ENCODE measurements at places on chromosomes 16 and 17. TPM values are rescaled to one million over a fixed set of nuclear protein-coding genes. Genes with fewer than 3 reads are reported as not detected.

KRTAP4-5 gene
- not detected for total RNA-seq

LDHD gene
- 0.76 TPM for total RNA-seq

ZSCAN10 gene
- 0.85 TPM for total RNA-seq

SCGB1C2 gene
- not detected for total RNA-seq

CHMP6 gene
- total RNA-seq, result 31.5 TPM

KRT25 gene
- total RNA-seq, result not detected

CNGB1 gene
- not detected for total RNA-seq

TAF1C gene
- total RNA-seq, result 133 TPM

DNA sequence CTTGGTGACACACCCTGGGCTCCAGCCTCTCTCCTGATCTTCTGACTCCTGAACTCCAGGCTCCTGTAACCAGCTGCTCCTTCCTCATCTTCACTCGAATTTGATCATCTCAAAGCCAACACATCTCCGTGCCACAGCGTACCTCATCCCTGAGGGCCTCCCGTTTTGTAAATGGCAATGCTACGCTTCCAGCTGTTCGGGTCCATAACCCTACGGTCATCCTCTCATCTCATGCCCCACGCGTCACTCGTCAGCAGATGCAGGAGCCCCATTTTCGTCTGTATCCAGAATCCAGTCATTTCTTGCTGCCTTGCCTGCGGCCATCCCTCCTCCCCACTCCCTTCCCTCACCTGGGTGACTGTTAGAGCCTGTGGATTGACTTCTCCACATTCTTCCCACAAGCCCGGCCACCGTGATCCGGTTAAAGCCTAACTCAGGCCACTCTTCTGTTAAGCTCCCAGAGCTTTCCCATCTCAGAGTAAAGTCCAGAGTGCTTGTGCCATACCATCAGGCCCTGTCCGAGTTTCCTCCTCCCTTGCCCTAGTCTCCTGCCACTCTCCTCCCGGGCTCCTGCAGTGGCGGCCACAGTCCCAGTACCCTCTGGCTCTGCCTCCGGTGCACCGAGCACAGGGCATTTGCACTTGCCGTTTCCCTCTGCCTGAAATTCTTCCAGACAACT is 20.3 kb upstream of the AKTIP start:
- peak; percentile 67 for DNase-seq

- peak; percentile 94 for DNase-seq
These were observed 45.5 kb downstream of the CYTH1 start for GRCh38 chr17:78736526-78737079.

DNA sequence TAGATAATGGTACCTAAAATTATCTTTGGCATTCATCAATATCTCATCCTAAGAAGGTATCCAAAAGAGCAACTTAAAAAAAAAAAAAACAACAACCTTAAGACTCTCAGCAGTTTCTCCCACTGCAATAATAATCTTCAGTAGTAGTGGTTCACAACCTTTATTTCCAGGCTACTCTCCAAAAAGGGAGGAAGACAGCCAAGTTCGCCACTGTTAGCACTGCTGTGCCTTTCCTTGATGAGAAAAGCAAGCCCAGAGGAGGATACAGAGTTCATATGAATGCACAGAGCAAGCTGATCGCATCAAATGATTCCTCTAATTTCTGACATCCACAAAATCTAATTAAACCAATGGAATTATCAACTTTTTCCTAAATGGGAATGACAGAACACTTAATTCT is 199.4 kb downstream of the AATF start:
- DNase-seq, result no peak

GRCh38 chr17:79986411-79987186 is 49.1 kb downstream of the TBC1D16 start:
- peak; percentile 85 for DNase-seq

DNA sequence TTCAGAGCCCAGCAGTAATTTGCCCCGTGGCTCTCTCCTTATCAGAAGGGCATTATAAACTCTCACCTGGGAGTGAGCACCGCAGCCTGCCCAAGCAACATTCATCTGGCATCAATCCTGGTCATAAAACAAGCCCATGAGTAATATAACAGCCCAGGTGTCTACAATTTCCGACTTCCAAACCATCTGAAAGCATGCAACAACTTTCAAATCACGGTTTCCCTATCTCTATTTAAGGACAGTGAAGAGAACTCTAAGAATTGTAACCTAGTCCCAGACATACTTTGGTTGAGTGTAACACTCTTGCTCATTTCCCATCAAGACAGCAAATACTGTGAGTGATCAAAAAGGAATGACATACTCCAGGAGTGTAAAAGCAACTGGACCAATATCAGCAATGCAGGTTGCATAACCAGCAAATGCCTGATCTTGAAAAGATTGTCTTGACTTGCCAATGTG is 487.4 kb upstream of the SOX9 start:
- no peak for DNase-seq

DNA sequence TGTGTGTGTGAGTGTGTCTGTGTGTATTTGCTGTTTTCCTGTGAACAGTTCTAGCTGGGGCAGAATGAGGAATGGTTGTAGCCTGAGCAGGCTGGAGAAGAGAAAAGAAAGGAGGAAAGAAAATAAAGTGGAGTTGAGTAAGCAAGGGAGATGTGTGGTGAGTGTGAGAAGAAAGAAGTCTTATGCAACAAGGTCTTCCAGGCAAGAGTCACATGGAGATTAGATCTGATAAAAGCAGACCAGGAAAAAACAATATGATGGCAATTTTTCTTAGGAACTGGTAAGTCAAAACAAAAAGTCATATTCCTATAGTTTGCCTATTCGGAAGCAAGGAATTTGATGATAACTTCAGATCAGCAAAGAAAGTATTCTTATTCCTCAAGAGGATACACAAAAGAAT is 125.0 kb downstream of the HS3ST3A1 start:
- no peak for DNase-seq

- no peak for DNase-seq
These were observed 10.7 kb downstream of the UTP4 start for GRCh38 chr16:69143116-69143515.

DNA sequence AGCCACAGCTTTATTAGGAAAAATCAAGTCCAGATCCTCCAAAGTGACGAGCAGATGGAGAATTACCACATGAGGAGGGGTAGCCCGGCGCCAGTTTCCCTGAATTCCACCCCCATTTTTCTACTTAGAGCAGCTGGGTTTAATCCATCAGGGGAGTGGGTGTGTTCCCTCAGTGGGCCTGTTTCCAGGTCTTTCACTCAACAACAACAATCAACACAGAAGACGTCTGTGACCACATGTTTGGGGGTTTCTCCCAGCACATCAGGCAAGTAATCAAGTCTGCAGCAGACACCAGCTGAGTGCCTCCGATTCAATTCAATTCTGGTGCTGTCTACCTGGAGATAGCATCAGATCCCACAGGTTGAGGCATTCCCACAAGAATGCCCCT is 6.8 kb downstream of the SLC6A2 start:
- no peak for DNase-seq

- no peak for DNase-seq
These were observed 145.8 kb downstream of the SPACA3 start for GRCh38 chr17:33137426-33137825.

DNA sequence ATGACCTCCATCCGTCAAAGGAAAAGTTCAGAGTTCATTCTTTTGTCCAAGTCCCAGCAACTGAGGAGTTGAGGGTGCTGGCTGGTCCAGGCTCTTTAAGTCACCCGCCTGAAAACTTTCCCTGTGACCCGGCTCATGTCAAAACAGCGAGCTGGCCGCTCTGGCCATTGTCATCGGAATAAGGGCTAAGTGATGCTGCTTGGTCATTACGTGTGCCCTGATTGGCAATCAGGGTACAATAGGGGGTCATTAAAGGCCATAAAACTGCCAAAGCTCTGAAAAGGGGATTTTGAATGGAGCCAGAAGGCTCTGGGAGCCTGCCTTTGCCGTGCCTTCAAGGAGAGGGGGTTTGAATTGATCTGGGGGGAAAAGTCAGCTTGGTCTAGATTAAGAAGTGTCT is 88.5 kb upstream of the IRX3 start:
- DNase-seq, result no peak

- DNase-seq, result no peak
These were observed 185.3 kb downstream of the ZNF423 start for GRCh38 chr16:49670627-49671026.

DNA sequence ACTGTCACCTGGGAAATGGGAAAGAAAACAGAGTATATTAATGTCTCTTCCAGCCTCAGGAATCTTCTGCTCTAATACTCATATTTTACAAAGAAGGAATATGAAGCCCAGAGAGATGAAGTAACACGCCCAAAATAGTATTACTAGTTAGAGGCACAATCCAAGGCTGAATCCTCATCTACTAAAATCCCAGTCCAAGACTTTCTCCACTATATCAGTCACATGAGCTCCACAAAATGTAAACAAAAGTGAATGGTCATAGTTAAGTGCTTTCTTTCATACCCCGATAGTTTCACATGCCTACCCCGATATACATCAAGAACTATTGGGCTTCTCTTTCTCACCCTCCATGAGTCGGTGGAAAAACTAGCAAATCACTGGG is 965 bp downstream of the INTS2 start:
- DNase-seq, result no peak

- DNase-seq, result peak; percentile 81
These were observed 1.0 kb downstream of the TELO2 start for GRCh38 chr16:1494129-1494640.

GRCh38 chr17:42285346-42286050 is 2.8 kb upstream of the STAT5A start:
- DNase-seq, result no peak

- DNase-seq, result no peak
These were observed 67.5 kb downstream of the SEC14L1 start for GRCh38 chr17:77208217-77208808.
